Activated CD4-positive, alpha-beta memory T cell treated with anti-CD3 and anti-CD28 coated beads, Interleukin-2, amount 10 ng/mL, durations not matched to agents 7 days and 5 days (primary cell): ENCODE measurements at places on chromosomes 4 and X.

DNA sequence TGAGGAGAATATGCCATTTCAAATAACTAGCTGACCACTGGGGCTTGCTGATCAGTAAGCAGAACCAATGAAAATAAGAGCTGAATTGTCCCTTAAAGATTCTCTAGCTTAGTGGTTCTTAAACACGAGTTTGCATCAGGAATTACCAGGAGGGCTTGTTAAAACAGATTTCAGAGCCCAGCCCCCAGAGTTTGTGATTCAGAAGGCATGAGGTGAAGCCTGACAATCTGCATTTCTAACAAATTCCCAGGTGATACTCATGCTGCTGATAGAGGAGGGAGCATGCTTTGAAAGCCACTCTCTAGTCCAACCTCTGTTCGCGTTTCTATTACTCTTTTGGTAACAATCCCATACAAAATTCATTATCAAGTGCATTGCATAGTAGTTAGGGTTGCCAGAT lies 35.5 kb downstream of the DCX start:
- no peak overlapping the region for H3K27ac ChIP-seq
- H3K4me1 ChIP-seq: no peaks in the 10 kb centered on the region
- no peak for DNase-seq
- H3K27me3 ChIP-seq: no peaks in the 10 kb centered on the region
- H3K4me3 ChIP-seq: no peak overlapping the region
- no peaks in the 10 kb centered on the region for H3K36me3 ChIP-seq

GRCh38 chr4:56655209-56655626 lies 25.9 kb downstream of the HOPX start:
- no peak for DNase-seq
- peaks cover 48% of the 10 kb centered on the region for H3K36me3 ChIP-seq
- H3K4me1 ChIP-seq: peaks cover 63% of the 10 kb centered on the region
- peaks cover 18% of the 10 kb centered on the region for H3K27me3 ChIP-seq
- peak overlapping the region; percentile 81 for H3K4me3 ChIP-seq
- H3K27ac ChIP-seq: peak overlapping the region; percentile 84

DNA sequence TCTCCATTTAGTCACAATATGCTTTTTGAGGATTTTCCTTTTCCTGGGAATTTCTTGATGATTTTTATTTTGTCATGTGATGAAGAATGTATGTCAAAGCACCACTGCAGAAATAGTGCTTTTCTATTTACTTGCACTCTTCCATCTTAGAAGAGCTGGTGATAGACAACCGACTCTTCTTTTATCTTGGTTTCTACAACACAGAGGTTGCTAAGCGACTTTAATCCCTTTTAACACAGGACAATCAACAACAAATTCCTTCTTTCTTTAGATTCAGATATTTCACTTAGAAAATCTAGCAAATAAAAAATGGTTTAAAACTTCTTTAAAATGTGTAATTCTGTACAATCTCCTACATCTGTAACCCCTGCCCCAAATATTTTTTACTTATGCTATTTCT lies 34.6 kb downstream of the TET2 start:
- H3K27me3 ChIP-seq: no peaks in the 10 kb centered on the region
- H3K36me3 ChIP-seq: peaks cover 28% of the 10 kb centered on the region
- no peak overlapping the region for H3K4me3 ChIP-seq
- no peak overlapping the region for H3K27ac ChIP-seq
- H3K4me1 ChIP-seq: peaks cover 12% of the 10 kb centered on the region

- no peaks in the 10 kb centered on the region for H3K27me3 ChIP-seq
- no peak overlapping the region for H3K4me3 ChIP-seq
- no peaks in the 10 kb centered on the region for H3K4me1 ChIP-seq
- DNase-seq: no peak
These were observed 68.9 kb downstream of the ARHGAP24 start for GRCh38 chr4:85543832-85544231.

DNA sequence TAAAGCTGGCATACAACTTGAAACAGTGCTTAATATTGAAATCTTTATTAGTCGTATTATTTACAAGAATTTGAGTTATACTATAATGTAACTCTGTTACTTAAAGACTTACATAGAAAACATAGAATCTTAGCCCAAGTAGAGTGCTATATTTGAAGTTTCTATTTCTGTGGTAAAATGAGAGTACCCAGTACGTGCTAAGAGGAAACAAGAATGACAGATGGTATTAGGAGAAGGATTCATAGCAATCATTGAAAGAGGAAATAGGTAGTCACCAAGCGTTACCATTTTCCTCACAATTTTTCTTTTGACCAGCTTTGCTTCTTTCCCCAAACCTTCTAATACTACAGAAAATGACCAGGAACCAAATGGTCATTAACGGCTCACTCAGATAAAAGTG lies 412.1 kb upstream of the GRIA3 start:
- DNase-seq: no peak
- no peaks in the 10 kb centered on the region for H3K27me3 ChIP-seq
- no peaks in the 10 kb centered on the region for H3K4me1 ChIP-seq
- no peak overlapping the region for H3K4me3 ChIP-seq
- H3K36me3 ChIP-seq: no peaks in the 10 kb centered on the region

DNA sequence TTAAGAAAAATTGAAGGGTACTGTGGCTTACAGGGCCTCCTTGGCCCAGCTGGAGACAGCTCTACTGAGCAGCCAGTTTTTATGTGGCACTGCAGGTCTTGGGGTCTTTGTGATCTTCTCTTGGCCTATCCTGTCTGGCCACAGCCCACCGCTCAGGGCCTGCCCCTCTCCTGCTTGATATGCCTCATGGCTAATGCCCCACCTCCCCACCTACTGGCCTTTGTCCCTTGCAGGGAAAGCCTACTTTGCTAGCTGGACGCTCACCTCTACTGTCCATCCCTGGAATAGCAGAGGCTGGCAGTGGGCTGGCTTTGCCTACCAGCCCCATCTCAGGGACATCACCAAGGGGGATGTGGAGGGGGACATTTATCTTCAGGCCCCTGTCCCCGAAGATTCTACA lies 134.1 kb downstream of the PJA1 start:
- H3K27ac ChIP-seq: no peak overlapping the region
- no peaks in the 10 kb centered on the region for H3K36me3 ChIP-seq
- no peaks in the 10 kb centered on the region for H3K27me3 ChIP-seq
- DNase-seq: no peak

DNA sequence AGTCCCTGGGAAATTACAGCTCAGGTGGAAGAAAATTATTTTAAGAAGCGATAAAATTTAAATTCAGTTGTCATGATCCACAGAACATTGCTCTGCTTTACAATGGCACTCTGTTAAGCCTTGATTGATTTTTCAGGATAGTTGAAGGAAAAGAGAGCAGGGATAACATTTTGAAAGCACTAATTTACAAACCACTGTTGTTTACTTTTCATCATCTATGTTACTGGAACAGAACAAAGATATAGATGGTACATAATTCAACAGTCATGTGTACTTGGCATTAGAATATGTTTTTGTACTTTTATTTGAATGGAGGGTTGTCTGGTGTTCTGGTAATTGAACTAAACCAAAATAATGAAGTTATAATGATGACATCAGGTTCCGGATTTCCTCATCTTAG lies 2.6 kb upstream of the ODAM start:
- H3K4me3 ChIP-seq: no peak overlapping the region
- H3K27me3 ChIP-seq: no peaks in the 10 kb centered on the region
- no peak overlapping the region for H3K27ac ChIP-seq
- DNase-seq: no peak

GRCh38 chr4:66331761-66332160 lies 661.5 kb upstream of the EPHA5 start:
- H3K36me3 ChIP-seq: no peaks in the 10 kb centered on the region
- H3K27me3 ChIP-seq: no peaks in the 10 kb centered on the region
- no peak for DNase-seq
- H3K27ac ChIP-seq: no peak overlapping the region
- H3K4me1 ChIP-seq: no peaks in the 10 kb centered on the region
- H3K4me3 ChIP-seq: no peak overlapping the region

DNA sequence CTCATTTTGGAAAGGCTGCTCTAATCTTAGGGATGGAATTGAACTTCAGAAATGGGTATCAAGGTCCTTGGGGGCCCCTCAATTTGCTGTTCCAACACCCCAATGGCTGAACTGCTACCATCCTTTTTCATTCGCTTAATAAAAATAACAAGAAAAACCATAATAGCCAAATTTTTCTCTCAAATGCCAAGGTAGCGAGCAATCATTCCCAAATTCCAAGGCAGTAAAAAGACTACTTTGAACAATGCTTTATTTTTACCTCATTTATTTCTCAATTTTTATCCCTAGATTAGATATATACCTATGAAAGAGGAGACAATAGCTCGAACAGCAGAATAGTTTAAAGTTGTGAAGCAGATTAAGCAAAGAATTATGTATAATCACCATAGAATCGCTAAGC lies 323.4 kb upstream of the SLC7A11 start:
- no peaks in the 10 kb centered on the region for H3K4me1 ChIP-seq
- no peak for DNase-seq
- H3K27me3 ChIP-seq: no peaks in the 10 kb centered on the region
- H3K4me3 ChIP-seq: no peak overlapping the region

DNA sequence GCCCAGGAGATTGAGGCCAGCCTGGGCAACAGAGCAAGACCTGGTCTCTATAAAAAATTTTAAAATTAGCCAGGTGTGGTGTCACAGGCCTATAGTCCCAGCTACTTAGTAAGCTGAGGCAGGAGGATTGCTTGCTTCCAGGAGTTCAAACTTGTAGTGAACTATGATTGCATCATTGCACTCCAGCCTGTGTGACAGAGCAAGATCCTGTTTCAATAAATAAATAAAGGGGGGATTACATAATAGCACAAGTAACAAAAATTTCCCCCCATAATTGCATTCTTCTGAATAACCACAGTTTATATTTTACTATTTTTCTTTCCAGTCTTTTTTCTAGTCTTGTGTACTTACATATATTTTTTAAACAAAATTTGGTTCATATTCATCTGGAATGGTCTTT lies 135.6 kb downstream of the CHIC2 start:
- no peak overlapping the region for H3K4me3 ChIP-seq
- H3K4me1 ChIP-seq: no peaks in the 10 kb centered on the region
- no peak overlapping the region for H3K27ac ChIP-seq
- peaks cover 4% of the 10 kb centered on the region for H3K27me3 ChIP-seq
- no peak for DNase-seq

- peaks cover 5% of the 10 kb centered on the region for H3K4me1 ChIP-seq
- no peak overlapping the region for H3K4me3 ChIP-seq
- no peak overlapping the region for H3K27ac ChIP-seq
- no peaks in the 10 kb centered on the region for H3K36me3 ChIP-seq
These were observed 116.1 kb downstream of the SPCS3 start for GRCh38 chr4:176435901-176436292.
